ENCODE measurements at places on chromosomes 5 and 9.

DNA sequence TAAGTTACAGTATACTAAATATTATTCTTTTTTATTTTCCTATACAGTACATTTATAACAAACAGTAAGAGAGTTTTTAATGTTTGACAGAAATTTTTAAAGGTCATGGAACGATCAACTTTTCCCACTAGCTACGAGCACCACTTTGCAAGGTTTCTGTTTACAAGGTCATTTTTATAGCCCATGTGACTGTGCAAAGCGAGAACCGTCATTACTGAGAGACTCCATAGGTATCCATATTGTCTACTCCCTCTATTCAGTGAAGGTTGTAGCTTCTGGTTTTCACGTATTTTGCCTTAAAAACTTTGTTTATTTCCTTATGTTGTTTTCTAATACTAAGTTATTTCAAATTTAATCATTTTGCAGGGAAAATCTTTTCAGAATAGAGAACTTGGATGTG lies 186.3 kb upstream of the RGMB start:
- no peak for DNase-seq

DNA sequence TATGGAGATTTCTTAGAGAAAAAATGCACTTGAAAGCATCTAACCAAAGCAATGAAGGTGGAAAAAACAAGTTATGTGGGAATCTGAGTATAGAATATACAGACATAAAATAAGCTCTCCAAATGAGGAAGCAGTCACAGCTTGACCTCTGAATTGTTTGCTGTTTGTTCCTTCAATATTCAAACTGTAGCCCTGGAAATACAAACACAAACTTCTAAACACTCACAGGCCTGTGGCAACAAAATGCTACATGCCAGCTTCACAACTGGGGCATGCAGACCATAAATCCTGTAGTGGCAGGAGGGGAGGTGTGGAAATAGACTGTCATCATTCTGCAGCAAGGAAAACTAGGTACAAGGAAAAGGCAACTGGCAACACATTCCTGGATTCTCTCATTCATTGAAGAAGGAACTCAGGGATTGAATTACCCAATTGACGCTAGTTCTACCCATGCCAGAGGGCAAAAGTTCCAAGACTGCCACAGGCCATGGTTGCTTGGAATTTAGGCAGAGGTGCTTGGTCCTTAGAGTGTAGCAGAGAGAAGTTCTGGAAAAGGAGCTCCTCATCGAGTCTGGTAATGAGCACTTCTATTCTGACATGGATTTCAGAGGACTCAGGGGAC lies 349.6 kb downstream of the PDE4D start:
- peak; percentile 28 for DNase-seq

- DNase-seq, result no peak
Measured at GRCh38 chr5:119478781-119479180, 26.5 kb downstream of the HSD17B4 start.

DNA sequence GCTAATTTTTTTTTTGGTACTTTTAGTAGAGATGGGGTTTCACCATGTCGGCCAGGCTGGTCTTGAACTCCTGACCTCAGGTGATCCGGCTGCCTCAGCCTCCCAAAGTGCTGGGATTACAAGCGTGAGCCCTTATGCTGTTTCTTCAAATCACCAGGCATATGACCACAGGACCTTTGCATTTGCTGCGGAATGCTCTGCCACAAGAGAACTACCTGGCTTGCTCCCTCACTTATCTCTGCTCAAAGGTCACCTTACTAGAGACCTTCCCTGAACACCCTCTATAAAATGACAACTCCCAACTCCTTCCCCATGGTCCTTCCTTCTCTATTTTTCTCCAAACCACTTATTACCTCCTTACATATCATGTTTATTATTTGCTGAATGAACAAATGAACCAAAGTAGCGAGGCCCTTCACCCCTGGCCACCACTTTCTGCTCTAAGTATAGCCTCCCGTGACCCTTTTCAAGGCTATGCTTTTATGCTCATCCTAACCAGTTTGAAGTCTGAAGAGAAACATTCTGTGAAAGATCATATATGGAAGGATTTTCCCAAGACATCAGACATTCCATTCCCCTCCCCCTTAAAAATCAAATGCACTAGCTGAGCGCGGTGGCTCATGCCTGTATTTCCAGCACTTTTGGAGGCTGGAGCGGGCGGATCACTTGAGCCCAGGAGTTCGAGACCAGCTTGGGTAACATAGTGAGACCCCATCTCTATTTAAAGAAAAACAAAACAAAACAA lies 1.3 kb downstream of the ZER1 start:
- no peak for DNase-seq

- DNase-seq, result no peak
Measured at GRCh38 chr9:97560851-97561250, 59.4 kb downstream of the TMOD1 start.

DNA sequence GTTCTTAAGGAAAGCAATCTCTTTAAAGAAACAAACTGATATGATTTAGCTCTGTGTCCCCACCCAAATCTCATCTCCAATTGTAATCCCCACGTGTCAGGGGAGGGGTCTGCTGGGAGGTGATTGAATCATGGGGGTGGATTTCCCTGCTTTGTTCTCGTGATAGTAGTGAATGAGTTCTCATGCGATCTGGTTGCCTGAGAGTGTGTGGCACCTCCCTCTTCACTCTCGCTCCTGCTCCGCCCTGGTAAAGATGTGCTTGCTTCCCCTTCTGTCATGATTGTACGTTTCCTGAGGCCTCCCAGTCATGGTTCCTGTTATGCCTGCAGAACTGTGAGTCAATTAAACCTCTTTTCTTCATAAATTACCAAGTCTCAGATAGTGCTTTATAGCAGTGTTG lies 412.7 kb upstream of the SMC2 start:
- no peak for DNase-seq

- peak; percentile 58 for DNase-seq
Measured at GRCh38 chr5:112186401-112186990, 232.6 kb downstream of the EPB41L4A start.

DNA sequence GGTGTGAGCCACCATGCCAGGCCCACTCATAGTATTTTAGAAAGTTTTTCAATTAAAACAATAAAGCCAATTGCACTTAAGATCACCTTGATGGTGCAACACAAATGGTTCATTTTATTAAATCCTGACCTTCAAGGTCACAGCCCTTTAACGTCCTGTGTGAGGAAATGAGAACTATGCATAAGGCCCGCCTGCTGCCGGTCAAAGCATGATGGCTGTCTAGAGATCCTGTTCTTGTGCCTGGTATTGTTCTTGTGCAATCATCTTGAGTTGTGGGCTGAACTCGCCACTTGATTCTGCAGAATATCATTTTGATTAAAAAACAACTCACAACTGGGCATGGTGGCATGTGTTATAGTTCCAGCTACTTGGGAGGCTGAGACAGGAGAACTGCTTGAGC lies 43.6 kb upstream of the FBXW11 start:
- DNase-seq, result no peak
